ENCODE measurements at places on chromosomes 12 and 14. TPM values are rescaled to one million over a fixed set of nuclear protein-coding genes. Genes with fewer than 3 reads are reported as not detected.

Gene KCNH3
- total RNA-seq: 0.54 TPM

Gene SOAT2
- total RNA-seq: not detected

Gene MMAB
- total RNA-seq: 24.6 TPM

GRCh38 chr12:52243259-52243855 lies 10.3 kb downstream of the KRT7 start:
- no peak overlapping the region for H3K4me3 ChIP-seq
- H3K27ac ChIP-seq: no peak overlapping the region
- DNase-seq: no peak
- H3K27me3 ChIP-seq: no peaks in the 10 kb centered on the region
- no peaks in the 10 kb centered on the region for H3K4me1 ChIP-seq
- no peaks in the 10 kb centered on the region for H3K36me3 ChIP-seq

DNA sequence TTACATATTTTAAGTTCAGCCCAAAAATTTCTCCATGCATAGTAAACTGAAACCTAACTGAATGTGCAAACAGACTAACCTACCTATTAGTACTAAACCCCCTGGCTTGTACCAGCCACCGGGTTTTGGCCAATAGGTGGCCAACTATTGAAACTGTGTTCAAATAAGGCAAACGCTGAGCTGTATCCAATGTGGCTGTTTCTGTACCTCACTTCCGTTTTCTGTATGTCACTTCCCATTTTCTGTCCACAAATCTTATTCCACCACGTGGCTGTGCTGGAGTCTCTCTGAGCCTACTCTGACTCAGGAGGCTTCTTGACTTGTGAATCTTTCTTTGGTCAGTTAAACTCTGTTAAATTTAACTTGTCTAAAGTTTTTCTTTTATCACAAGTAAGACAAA lies 6.0 kb upstream of the FBXO34 start:
- no peak overlapping the region for H3K27ac ChIP-seq
- H3K4me3 ChIP-seq: no peak overlapping the region
- H3K4me1 ChIP-seq: no peaks in the 10 kb centered on the region
- DNase-seq: peak; percentile 60
- no peaks in the 10 kb centered on the region for H3K36me3 ChIP-seq

DNA sequence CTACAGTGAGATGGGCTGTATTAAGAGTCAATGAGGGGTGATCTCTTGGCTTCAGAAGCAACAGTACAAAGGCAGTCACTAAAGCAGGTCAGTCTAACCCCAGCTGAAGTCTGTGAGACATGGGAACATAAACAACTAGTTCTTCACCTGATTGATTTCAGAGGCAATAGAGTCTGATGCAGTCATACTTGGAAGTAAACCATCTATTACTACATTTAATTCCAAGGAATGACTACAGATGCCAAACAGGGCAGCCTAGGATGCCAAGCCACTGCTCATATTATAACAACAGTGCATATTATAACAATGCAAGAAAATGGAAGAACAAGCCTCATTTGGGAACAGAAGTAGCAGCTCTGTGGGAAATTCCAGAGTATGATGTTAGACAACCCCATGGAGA lies 35.8 kb downstream of the GRIN2B start:
- no peak overlapping the region for H3K4me3 ChIP-seq
- DNase-seq: no peak
- H3K27me3 ChIP-seq: no peaks in the 10 kb centered on the region

GRCh38 chr12:1846421-1847405 lies 26.3 kb downstream of the LRTM2 start:
- H3K4me1 ChIP-seq: peaks cover 10% of the 10 kb centered on the region

DNA sequence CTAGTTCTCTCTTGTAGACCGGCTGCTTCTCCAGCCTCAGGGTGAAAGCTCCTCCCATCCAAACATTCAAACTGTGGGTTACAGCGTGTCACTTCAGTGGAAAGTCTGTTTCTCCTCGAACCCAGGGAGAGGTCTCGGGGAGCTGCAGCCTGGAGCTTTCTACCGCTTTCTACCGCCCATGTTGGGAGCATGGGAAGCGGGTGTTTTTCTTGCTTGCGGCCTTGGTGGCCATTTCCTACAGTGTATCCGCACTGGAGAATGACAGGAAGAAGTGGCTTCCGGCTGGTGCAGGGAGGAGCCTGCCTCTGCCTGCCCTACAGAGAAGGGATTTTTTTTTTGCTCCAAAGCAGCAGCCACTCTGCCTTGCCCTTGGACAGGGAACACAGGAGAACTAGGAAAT lies 21.2 kb downstream of the ZFP36L1 start:
- H3K4me1 ChIP-seq: peaks cover 11% of the 10 kb centered on the region
- H3K4me3 ChIP-seq: no peak overlapping the region
- H3K27me3 ChIP-seq: no peaks in the 10 kb centered on the region
- H3K27ac ChIP-seq: no peak overlapping the region
- H3K36me3 ChIP-seq: no peaks in the 10 kb centered on the region
- no peak for DNase-seq

GRCh38 chr12:19528750-19529149 lies 89.5 kb downstream of the AEBP2 start:
- H3K27ac ChIP-seq: no peak overlapping the region
- no peaks in the 10 kb centered on the region for H3K27me3 ChIP-seq
- no peak for DNase-seq

Data from B cell (primary cell).